Epithelial cell of esophagus (primary cell): ENCODE measurements at places on chromosomes 5 and 9.

GRCh38 chr5:76521240-76521758 is 101.9 kb downstream of the F2RL2 start:
- DNase-seq: peak; percentile 47

DNA sequence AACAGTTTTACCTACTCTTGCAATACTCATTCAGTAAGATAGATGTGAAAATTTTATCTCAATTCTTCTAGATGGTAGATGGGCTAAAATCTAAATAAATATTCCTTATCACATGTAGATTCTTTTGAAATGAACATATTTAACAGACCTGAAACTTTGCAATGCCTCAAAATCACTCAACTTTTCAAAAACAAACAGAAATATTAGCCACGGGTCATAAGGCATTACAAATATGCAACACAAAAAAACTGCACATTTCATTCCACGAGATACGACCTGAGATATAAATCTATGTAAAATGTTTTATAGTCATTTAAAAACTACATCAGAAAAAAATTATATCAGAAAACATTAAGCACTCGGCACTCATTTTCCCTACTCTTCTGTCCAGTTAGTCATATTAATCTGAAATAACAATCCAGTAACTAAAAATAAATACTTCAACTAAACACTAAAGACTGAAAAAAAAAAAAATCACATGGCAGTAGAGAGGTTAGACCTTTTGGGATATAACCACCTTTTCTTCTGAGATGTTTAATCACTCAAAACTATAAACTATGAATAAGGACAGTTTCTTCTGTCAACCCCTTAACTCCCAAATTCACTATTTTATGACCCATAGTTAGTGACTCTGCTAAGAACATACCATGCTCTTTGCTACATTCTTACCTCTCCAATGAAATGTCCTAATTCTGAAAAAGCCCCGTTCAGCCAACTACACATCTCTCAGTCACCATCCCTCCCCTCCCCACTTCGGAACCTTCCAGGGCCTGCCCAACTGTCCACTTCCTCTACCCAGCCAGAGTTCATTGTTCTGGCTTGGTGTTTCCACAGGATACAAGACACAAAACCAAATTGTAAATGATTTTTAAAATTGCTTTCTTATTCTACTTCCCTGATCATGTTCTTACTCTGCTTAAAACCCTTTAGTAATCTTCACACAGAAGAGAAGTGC is 6.4 kb downstream of the HOMER1 start:
- no peak for DNase-seq

DNA sequence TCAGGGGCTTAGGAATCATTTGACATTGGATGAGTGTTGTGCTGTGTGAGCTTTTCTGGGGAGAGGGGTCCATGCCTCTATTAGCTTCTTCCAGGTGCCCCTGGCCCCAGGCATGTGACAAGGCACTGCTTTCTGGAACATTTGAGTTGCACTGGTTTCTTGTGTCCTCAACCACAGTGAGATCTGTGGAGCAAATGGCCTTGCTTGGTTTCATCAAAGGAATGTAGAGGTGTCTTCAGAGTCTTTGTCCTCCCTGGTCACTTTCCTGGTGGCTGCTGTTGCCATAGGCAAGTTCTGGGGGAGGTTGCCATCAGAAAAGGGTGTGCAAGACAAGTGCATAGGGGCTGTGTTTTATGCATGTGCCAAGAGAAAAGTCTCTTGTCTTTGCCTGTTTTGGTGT is 157.5 kb downstream of the MACROH2A1 start:
- no peak for DNase-seq

- DNase-seq: no peak
Observed at GRCh38 chr5:3526551-3527185, 69.0 kb upstream of the IRX1 start.

DNA sequence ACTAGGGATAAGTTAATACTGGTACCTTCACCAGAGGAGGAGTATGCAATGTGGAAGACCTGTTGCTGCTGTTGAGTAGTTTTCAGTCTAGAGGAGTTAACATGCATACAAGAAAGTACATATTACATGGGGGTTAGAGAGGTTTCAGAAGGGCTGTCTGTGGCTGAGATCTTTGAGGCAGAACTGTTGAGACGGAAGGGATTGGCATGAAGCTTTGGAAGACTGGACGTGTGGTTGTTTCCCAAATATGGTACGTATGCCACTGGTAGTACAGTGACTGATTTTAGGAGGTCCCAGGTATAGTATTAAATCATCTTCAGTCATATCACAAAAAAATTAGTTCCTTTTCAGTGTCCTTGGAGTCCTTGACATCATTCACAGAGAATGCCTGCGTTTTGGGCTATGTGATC is 17.6 kb downstream of the TNFAIP8 start:
- no peak for DNase-seq
